ENCODE measurements at places on chromosomes 11 and 22. TPM values are rescaled to one million over a fixed set of nuclear protein-coding genes. Genes with fewer than 3 reads are reported as not detected.

SLC37A2 gene
- 1.9 TPM for polyA plus RNA-seq

GRM5 gene
- 0.22 TPM for polyA plus RNA-seq

ABCG4 gene
- 1.8 TPM for polyA plus RNA-seq

POTEH gene
- not detected for polyA plus RNA-seq

OR8D4 gene
- not detected for polyA plus RNA-seq

OR4D5 gene
- not detected for polyA plus RNA-seq

OR52H1 gene
- 0.09 TPM for polyA plus RNA-seq

BEST1 gene
- 1.4 TPM for polyA plus RNA-seq

DCUN1D5 gene
- 76.1 TPM for polyA plus RNA-seq

PACSIN3 gene
- polyA plus RNA-seq = 40.4 TPM

AGBL2 gene
- 6.5 TPM for polyA plus RNA-seq

CHRNA10 gene
- polyA plus RNA-seq = 0.97 TPM

MAPK8IP2 gene
- 1.5 TPM for polyA plus RNA-seq

SEC14L3 gene
- polyA plus RNA-seq = not detected

BIK gene
- polyA plus RNA-seq = 9.1 TPM

BIRC3 gene
- polyA plus RNA-seq = 0.08 TPM

HOATZ gene
- not detected for polyA plus RNA-seq

TTC38 gene
- 40.8 TPM for polyA plus RNA-seq

OR52N4 gene
- polyA plus RNA-seq = 3.5 TPM

CCDC81 gene
- 0.20 TPM for polyA plus RNA-seq

TECTA gene
- 0.59 TPM for polyA plus RNA-seq

DDX17 gene
- polyA plus RNA-seq = 698 TPM

PIH1D2 gene
- 0.53 TPM for polyA plus RNA-seq

SLC22A8 gene
- not detected for polyA plus RNA-seq

OR8A1 gene
- not detected for polyA plus RNA-seq

GPR83 gene
- 0.30 TPM for polyA plus RNA-seq

OR52E8 gene
- polyA plus RNA-seq = not detected

TSPAN32 gene
- not detected for polyA plus RNA-seq

OR56B4 gene
- not detected for polyA plus RNA-seq

C22orf31 gene
- not detected for polyA plus RNA-seq

OR8G1 gene
- polyA plus RNA-seq = not detected

UPK3A gene
- 2.4 TPM for polyA plus RNA-seq

FGF19 gene
- 14.8 TPM for polyA plus RNA-seq

RASSF7 gene
- polyA plus RNA-seq = 43.9 TPM

RFPL2 gene
- polyA plus RNA-seq = 0.15 TPM

DDB1 gene
- polyA plus RNA-seq = 239 TPM

ANO1 gene
- polyA plus RNA-seq = 4.7 TPM

FADS2 gene
- 701 TPM for polyA plus RNA-seq

EHF gene
- not detected for polyA plus RNA-seq

CSNK2A3 gene
- polyA plus RNA-seq = 0.50 TPM

MPZL2 gene
- polyA plus RNA-seq = 2.3 TPM

GSTT2 gene
- polyA plus RNA-seq = 1.5 TPM

MMP1 gene
- not detected for polyA plus RNA-seq

ELF5 gene
- polyA plus RNA-seq = not detected

OR10A3 gene
- polyA plus RNA-seq = not detected

EXPH5 gene
- polyA plus RNA-seq = 0.86 TPM

SPDYC gene
- polyA plus RNA-seq = 0.15 TPM

AMBRA1 gene
- polyA plus RNA-seq = 22.5 TPM

OR10D3 gene
- polyA plus RNA-seq = not detected

PRRG4 gene
- polyA plus RNA-seq = 0.50 TPM

OR9I1 gene
- not detected for polyA plus RNA-seq

INPP5J gene
- 9.1 TPM for polyA plus RNA-seq

IFITM10 gene
- polyA plus RNA-seq = 0.14 TPM

GGTLC3 gene
- polyA plus RNA-seq = not detected
